Stimulated activated CD4-positive, alpha-beta T cell treated with anti-CD3 and anti-CD28 coated beads, Interleukin-4, amount 100 ng/mL, for 1 hour (primary cell): ENCODE measurements at places on chromosomes 7 and 10.

DNA sequence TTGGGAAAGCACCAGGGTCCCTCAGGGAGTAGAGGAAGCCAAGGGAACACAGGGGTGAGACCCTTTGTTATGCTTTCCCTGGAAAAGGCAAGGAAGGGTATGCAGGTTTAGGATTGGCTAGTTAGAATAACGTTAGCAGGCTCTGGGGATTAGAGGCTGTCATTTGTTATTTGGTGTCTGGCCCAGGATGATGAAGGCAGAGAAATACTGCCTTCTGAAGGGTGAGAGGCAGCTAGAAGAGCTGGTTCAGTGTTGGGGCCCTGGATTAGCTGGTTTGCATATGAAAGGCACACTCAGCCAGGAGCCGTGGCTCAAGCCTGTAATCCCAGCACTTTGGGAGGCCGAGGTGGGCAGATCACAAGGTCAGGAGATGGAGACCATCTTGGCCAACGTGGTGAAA lies 3.0 kb upstream of the PILRA start:
- no peak for DNase-seq

- DNase-seq, result no peak
These were observed 9.6 kb downstream of the RET start for GRCh38 chr10:43086321-43086942.

DNA sequence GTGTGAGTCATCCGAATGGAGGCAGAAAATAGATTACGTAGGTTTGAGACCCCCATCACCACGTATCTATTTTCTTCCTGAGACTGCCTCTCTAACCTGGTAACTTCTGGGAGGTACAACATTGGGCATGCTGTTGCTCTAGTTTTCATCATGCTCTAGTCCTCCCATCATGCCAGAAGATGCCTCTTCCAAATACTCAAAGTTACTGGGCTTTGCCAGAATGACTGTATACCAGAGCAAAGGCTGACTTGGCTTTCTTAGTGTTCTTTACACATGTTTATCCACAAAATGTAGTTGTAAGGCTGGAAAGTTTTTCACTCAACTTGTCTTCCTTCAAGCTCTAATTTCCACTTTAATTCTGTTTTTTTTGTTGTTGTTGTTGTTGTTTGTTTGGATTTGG lies 370.5 kb downstream of the MDFIC start:
- DNase-seq, result no peak

DNA sequence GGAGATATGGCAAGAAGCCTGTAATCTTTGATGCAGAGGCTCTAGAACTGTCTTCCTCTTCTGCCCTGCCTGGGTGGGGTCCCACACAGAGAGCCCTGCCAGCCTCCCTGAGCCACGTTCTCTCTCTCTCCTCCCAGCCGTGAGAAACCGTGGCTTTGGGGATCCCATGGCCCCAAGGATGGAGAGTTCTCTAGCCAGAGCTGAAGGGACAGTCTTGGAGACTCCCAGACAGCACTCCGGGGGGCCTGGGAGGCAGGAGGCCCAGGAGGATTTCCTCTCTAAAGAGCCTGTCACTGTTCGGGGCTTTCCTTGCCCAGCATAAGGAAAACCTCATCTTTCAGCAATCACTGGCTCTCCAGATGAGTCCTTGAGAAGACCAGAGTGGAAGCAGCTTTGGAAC lies 227.1 kb downstream of the ARHGAP12 start:
- DNase-seq, result no peak

DNA sequence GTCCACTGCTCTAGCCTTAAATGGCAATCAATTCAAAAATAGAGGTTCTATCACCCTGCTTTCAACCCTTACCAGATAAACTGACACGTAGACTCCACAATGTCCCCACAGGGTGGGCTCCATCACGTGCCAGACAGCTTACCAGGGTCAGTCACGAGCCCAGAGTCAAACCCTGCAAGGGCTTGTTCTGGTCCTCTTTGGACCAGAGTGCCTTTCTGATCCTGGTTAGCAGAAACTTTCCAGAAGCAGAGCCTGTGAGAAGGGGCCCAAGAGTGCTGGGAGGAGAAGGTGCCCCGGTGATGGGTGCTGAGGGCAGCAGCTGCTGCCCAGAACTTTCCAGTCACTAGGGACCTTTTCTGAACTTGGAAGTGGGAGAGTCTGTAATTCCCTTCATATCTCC lies 354 bp upstream of the GIMAP5 start:
- DNase-seq, result no peak

GRCh38 chr10:5943536-5943935 lies 33.8 kb downstream of the IL15RA start:
- no peak for DNase-seq

DNA sequence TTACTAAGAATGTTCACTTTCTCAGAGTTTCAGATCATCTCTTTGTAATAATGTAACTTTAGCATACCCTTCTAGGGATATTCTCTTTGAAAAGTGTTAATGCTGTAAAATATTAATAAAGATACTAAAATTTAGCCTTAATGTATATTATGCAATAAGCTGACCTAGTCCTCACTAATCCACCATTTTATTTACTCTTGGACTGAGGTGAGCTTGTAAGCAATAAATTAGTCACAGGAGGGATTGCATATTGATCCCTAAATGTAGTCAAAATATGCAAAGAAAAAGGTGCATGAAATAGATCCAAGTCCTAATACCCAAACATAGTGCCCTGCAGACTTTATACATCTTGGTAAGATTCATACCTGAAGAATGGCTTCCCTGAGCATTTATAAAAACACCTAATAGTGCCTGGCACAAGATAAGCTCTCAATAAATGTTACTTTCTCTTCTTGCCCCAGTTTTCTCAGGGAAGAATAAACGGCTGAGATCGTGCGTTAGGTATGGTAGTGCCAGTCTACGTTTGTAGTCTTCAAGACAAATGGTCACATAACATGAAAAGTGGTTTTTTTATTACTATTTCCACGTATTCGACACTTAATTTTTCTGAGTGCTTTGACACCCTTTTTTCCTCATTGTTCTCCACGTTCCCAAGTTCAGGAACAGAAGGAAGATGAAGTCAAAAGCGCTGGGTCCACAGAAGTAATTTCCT lies 14.3 kb downstream of the INSIG1 start:
- no peak for DNase-seq

DNA sequence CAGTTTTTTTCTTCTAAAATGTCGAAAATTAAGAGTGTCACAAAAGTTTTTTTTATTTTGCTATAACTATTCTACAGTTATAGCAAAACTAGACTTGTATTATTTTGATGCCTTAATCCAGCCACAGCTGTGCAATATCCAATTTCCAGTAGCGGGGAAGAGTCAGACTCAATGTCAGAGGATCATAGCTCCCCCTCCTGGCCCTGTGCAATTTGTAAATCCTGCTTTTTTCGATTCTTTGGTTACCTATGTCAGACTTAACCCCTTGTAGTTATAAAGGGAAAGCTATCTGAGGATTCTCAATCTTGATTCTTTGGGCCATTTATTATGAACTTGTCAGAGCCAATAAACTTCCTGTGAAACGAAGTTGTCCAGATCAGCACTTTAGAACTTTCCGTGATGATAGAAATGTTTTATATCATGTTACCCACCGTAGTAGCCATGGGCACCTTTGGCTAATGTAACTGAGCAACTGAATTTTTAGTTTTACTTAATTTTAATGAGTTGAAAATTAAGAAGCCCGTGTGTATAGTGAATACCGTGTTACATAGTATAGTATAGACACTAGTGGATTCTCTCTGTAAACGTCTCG lies 87.7 kb upstream of the PRKCQ start:
- peak; percentile 37 for DNase-seq

GRCh38 chr7:101470668-101471487 lies 108.2 kb downstream of the COL26A1 start:
- no peak for DNase-seq

DNA sequence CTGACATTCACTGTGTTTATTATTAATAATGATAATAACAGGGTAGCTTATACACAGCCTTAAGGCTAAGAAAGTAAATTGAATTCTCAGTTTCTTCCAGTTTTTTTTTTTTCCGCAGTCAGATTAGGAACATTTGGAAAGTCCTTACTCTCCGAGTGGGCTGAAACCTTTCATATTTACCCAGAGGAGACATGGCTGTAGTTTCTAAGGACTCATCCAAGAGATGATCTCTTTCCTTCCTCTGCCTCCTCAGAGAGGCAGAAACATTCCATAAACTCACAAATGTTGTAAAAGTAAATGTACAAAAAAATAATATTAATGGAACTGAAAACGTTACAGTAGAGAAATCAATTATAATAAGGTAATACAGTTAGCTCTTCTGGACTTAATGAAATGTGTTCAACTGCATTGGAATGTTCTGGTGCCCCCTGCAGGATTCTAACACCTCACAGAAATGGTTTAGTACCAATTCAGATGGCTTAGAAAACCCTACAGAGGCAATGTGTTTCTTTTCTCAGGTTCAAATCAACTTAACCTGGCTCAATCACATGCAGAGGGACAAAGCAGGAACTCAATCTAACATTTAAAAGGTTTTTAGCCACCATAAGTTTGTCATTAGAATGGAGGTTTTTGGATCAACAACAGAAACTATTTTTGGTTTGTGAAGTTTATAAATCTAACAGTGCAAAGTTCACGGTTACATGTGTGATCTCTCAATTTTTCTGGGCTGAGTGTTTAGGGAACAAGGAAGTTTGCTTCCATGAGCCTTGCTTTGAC lies 71.7 kb downstream of the ICA1 start:
- peak; percentile 47 for DNase-seq

DNA sequence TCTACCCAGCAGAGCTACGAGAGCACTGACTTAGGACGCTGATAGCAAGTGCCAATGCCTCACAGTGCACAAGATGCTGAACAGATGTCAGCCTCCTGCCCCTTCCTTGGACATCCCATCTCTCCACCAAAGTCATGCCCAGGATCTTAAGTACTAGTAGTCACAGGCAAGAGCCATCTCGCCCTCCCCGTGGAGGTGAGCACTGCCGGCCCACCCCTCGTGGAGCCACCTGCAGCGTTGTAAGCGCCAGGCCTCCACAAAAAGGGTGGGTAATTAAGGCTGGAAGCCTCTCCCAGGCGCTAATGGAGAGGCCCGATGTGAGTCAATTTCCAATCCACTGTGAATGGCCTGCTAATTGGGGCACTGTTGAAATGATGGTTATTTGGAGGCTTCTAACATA lies 156.2 kb downstream of the GRID1 start:
- DNase-seq, result no peak

- no peak for DNase-seq
These were observed 116.0 kb upstream of the INHBA start for GRCh38 chr7:41818765-41819398.

DNA sequence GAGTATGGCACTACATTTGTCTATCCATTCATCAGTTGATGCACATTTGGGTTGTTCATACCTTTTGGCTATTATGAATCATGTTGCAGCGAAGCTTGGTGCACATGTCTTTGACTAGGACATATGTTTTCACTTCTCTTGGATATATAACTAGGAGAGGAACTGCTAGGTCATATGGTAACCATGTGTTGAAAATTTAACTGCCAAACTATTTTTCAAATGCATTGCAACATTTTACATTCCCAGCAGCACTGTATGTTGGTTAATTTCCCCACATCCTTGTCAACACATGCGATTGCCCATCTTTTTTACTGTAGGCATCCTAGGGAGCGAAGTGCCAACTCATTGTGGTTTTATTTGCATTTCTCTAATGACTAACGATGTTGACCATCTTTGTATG lies 183.4 kb downstream of the PRKCQ start:
- no peak for DNase-seq

DNA sequence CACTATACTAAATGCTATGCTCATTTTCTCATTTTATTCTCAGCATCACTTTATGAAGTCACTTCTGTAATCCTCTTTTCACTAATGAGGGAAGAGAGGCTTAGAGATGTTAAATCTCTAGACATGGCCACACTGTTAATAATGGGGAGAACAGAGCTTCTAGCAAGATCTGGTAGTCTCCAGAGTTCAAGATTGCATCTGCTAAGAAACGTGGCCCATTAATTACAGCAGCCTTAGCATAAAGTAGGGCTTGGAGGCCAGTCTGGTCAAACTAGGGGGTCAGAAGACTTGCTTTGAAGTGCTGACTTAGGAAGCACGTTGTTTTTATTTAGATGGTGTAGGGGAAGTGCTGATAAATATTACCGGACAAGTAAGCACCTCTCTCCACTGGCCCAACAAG lies 29.3 kb downstream of the ARL4A start:
- no peak for DNase-seq

DNA sequence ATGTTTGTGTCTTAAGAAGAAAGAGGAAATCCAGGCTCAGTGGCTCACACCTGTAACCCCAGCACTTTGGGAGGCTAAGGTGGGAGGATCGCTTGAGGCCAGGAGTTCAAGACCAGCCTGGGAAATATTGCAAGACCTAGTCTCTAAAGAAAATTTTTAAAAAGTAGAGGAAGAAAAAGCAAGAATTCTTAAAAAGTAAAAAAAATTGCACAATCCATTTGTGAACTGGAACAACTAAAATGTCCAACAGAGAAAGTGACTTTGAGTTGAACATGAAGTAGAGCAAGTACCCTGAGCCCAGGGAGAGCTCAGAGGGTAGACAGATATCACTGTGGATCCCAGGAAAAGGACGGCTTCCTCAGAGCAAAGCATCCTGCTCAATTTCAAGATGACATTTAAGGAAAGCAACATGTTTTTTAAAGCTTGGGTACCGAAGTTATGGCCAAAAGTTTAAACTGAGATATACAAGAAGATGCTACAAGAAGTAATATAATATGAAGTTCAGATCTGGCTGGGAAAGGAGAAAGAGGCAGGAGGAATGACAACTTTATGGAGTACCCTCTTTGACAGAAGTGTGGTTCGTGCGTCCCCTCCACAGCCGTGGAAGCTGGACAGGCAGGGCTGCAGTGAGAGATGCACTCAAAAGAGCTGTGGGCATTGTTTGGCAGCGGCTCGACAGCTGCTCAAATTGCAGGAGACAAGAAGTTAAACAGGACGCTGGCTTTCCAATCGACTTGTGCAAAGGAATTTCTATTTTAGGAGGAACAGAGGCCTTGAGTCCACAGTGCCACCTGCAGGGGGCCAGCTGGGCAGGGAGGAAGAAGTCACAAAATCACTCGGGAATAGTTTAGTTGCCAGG lies 201.3 kb downstream of the JCAD start:
- no peak for DNase-seq

DNA sequence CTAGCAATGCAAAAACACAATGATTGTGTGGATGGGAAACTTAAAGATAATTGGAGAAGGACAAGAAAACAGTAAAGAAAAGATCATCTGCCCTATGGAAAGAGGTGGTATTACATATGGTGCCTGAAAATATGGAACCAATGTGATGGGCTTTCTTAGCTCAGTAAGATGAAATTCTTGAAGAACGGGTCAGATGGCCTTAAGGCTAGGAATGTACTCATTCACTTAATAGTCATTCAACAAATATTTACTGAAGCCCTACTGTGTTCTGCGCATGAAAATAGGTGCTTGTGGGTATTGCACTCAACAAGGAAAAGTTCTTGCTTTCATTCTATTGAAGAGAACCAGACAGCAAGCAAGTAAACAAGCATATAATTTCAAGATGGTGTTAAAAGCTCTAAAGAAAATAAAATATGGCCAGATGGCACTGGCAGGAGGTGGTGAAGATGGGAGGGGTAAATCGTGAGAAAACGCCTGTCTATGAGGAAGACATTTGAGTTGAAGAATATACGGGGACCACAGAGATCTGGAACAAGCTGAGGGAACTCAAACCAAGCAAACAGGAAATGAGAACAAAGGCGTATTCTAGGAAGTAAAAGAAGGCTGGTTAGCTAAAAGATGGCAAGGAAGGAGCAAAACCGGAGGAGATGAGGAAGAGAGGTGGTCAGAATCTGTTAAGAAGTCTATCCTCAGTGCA lies 179.7 kb downstream of the ANK3 start:
- DNase-seq, result no peak

- DNase-seq, result no peak
These were observed 11.4 kb downstream of the BHLHA15 start for GRCh38 chr7:98222533-98223195.

- no peak for DNase-seq
These were observed 188.6 kb upstream of the IMMP2L start for GRCh38 chr7:111750878-111751277.
